Lung (tissue), 17 donors: ENCODE measurements at places on chromosomes 5 and 9. TPM values are rescaled to one million over a fixed set of nuclear protein-coding genes. Genes with fewer than 3 reads are reported as not detected.

- H3K27me3 ChIP-seq: no peaks in the 10 kb centered on the region
- H3K36me3 ChIP-seq: no peaks in the 10 kb centered on the region
- no peak overlapping the region for H3K27ac ChIP-seq
- H3K4me1 ChIP-seq: peaks cover 4% of the 10 kb centered on the region
These were observed 504 bp upstream of the ZNF618 start for GRCh38 chr9:113875459-113876150.

GRCh38 chr9:123027517-123027916, 6.0 kb upstream of the GPR21 start:
- H3K27me3 ChIP-seq: no peaks in the 10 kb centered on the region
- H3K4me1 ChIP-seq: no peaks in the 10 kb centered on the region
- DNase-seq: no peak
- H3K36me3 ChIP-seq: peaks cover 15% of the 10 kb centered on the region

DNA sequence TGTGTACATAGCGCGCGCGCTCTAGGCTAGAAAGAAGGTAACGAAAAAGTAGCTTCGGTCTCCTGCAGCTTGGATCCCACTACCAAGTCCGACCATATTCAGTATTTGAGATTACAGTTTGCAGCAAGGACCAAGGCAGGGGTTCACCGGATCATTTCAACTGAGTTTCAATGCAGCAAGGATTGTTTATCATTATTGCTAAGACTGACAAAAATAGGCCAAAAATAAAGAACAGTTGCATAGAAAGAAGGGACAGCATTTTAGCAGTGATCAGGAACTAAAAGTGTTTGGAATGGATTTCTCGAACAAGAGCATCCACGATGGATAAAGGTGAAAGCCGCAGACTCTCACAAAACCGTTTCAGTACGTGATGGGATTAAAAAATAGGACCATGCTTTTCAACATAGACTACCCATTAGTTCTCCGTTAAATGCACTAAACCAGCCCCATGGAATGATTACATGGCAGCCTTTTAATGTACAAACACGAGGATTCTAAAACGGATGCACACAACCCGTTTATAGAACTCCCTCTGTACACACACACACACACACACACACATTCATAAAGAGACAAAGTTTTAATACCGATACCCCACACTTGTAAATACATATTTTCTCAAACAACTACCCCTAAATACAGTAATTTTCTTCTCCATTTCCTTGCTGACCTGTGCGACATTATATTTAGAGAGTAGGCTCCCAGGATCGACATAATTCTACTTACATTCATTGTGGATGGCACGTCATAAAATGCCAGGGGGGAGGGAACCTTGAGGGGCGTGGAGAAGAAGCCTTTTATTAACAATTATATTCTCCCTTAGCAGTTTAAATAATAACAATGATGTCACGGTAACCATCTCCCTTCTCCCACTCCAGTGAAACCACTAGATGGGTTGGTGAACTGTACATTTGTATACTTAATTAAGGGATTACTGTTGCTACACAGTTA, 197.1 kb downstream of the MEF2C start:
- DNase-seq: no peak
- H3K4me3 ChIP-seq: no peak overlapping the region
- H3K4me1 ChIP-seq: no peaks in the 10 kb centered on the region
- H3K27me3 ChIP-seq: peaks cover 99% of the 10 kb centered on the region
- H3K36me3 ChIP-seq: no peaks in the 10 kb centered on the region
- H3K27ac ChIP-seq: no peak overlapping the region

- H3K27me3 ChIP-seq: no peaks in the 10 kb centered on the region
- no peak overlapping the region for H3K27ac ChIP-seq
- DNase-seq: no peak
- no peaks in the 10 kb centered on the region for H3K4me1 ChIP-seq
These were observed 418.1 kb downstream of the PRR16 start for GRCh38 chr5:120882038-120882775.

DNA sequence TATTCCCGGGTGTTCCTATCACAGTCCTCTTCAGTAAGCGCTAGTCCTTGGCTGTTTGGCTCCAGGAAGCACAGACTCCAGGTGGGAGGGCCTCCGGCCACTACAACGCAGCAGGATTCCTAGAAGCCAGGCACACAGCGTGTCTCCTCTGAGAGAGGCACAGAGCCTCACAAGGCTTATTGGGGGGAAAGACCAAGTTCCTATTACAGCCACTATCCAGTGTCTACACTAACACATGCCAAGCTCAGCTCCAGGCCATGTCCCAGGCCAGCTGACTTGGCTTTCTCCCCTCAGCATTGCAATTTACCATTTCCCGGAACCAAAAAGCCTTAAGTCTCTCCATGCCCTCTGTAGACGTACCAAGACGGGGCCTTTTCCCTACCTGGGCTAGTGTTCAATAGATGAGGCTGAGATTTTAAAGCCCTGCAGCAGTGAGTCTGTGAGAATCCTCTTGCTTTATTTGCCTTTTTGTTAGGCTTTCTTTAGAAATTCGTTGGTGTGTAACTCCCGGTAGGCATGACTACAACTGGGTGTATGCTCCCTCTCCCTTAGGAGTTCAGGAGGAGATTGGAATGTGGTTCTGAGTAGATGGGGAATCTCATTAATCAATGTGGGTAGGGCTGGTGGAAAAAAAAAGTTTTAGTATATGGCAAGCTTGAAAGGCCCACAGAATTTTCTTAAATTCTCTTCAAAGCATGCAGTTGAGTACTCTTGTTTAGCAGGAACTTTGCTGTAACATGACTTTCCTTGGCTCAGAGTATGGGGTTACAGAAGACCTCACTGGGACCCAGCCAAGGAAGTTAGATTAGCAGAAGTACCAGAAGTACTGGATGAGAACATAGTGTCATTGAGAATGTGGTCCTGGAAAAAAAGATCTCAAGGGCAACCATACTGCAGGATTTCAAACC, 84.3 kb upstream of the SLC1A3 start:
- no peak overlapping the region for H3K4me3 ChIP-seq
- DNase-seq: no peak
- no peaks in the 10 kb centered on the region for H3K4me1 ChIP-seq
- H3K36me3 ChIP-seq: no peaks in the 10 kb centered on the region
- H3K27ac ChIP-seq: peak overlapping the region; percentile 14
- H3K27me3 ChIP-seq: no peaks in the 10 kb centered on the region

DNA sequence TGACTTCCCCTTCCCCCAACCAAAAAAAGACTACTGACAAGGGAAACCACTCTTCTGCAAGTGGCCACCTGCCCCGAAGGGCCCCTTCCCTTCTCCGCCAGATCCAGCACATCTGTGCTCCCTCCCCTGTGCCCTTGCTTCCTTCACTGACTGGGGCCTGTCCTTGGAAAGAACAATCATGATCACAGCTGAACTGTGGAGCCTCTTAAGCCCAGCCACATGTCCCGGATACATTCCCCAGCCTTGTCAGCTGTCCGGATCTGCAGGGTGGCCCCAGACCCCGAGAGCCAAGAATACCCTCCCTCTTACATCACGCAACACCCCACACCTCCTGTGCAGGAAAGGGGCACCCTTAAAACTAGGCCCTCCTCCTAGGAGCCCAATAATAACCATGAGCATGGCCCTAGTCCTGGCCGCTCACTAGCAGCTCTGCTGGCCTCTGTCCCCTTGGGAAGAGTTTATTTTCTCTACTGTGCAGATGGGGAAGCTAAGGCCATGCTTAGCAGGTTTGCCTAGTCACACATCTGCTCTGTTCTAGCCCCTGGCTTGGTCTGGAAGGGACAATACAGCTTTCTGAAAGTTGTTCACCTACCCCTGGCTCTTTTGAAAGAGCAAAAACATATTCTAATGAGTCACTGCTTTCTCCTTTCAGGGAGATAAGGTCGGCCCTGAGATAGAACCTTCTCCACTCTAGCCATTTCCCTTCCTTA, 3.8 kb downstream of the SPRY4 start:
- peak overlapping the region; percentile 66 for H3K27ac ChIP-seq
- peak overlapping the region; percentile 34 for H3K4me3 ChIP-seq
- DNase-seq: no peak

- DNase-seq: no peak
- H3K27me3 ChIP-seq: no peaks in the 10 kb centered on the region
- H3K4me1 ChIP-seq: peaks cover 13% of the 10 kb centered on the region
- no peak overlapping the region for H3K4me3 ChIP-seq
- peak overlapping the region; percentile 38 for H3K27ac ChIP-seq
These were observed 106.8 kb downstream of the FRMD3 start for GRCh38 chr9:83431101-83432060.

- DNase-seq: no peak
- no peak overlapping the region for H3K4me3 ChIP-seq
- H3K27ac ChIP-seq: no peak overlapping the region
- no peaks in the 10 kb centered on the region for H3K27me3 ChIP-seq
- H3K4me1 ChIP-seq: no peaks in the 10 kb centered on the region
These were observed 85.8 kb downstream of the PHAX start for GRCh38 chr5:126686451-126687126.

DNA sequence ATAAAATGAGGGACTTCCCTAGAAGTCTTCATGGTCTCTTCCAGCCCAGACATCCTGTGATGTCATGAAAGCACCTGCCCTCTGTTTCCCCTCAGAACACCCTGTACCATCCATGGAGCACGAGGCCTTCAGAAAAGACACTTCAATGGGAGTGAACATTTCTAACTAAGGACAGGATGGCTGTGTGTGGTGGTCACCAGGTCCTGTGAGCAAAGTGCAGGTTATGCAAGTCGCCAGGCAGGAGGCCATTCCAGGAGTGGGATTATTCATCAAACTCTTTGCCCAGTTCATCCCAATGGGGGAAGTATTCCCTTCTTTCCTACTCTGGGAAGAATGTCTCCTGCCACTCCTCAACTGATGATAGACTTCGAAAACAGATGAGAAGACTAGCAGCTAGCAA, 80.5 kb downstream of the SLC1A3 start:
- H3K27ac ChIP-seq: peak overlapping the region; percentile 27
- no peak for DNase-seq
- no peak overlapping the region for H3K4me3 ChIP-seq
- H3K36me3 ChIP-seq: no peaks in the 10 kb centered on the region
- H3K4me1 ChIP-seq: peaks cover 28% of the 10 kb centered on the region

DNA sequence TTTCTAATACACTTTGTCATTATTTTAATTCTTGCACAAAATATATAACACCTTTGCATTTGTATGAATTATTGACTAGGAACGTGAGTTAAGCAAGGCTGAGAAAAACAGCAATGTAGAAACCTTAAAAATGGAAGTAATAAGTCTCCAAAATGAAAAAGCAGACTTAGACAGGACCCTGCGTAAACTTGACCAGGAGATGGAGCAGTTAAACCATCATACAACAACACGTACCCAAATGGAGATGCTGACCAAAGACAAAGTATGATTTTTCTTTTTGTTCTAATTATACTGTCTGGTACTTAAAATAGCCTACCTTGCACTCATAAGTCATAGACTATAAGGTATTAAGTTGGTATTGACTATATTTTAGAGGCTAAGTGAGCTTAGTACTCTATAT, 34.4 kb downstream of the RAD50 start:
- H3K36me3 ChIP-seq: peaks cover 3% of the 10 kb centered on the region
- no peaks in the 10 kb centered on the region for H3K4me1 ChIP-seq
- H3K27me3 ChIP-seq: no peaks in the 10 kb centered on the region
- peak; percentile 16 for DNase-seq

- no peaks in the 10 kb centered on the region for H3K36me3 ChIP-seq
- H3K4me1 ChIP-seq: peaks cover 7% of the 10 kb centered on the region
- no peak overlapping the region for H3K27ac ChIP-seq
- peak; percentile 55 for DNase-seq
- no peak overlapping the region for H3K4me3 ChIP-seq
These were observed 244.3 kb upstream of the WWC1 start for GRCh38 chr5:168047043-168047668.

GRCh38 chr5:69288688-69289087, 43.9 kb downstream of the CCDC125 start:
- H3K36me3 ChIP-seq: peaks cover 5% of the 10 kb centered on the region
- no peak overlapping the region for H3K27ac ChIP-seq
- H3K4me1 ChIP-seq: no peaks in the 10 kb centered on the region

GRCh38 chr5:53233645-53234405, 124.3 kb upstream of the MOCS2 start:
- H3K27ac ChIP-seq: no peak overlapping the region
- no peaks in the 10 kb centered on the region for H3K27me3 ChIP-seq
- H3K4me3 ChIP-seq: no peak overlapping the region
- DNase-seq: no peak
- H3K4me1 ChIP-seq: no peaks in the 10 kb centered on the region

DNA sequence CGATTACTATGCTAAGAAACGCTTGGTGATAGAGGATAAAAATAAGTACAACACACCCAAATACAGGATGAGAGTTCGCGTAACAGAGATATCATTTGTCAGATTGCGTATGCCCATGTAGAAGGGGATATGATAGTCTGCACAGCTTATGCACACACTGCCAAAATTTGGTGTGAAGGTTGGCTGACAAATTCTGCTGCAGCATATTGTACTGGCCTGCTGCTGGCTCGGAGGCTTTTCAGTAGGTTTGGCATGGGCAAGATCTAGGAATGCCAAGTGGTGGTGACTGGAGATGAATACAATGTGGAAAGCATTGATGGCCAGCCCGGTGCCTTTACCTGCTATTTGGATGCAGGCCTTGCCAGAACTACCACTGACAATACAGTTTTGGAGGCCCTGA, 208.4 kb downstream of the PDZD2 start:
- H3K27me3 ChIP-seq: no peaks in the 10 kb centered on the region
- H3K4me1 ChIP-seq: no peaks in the 10 kb centered on the region
- no peaks in the 10 kb centered on the region for H3K36me3 ChIP-seq
- no peak overlapping the region for H3K4me3 ChIP-seq
- DNase-seq: peak; percentile 35
- no peak overlapping the region for H3K27ac ChIP-seq

Gene RACK1
- 2,994 TPM for total RNA-seq

Gene SLC25A48
- total RNA-seq: not detected

Gene PCDHGB1
- total RNA-seq: 2.4 TPM

Gene ANKDD1B
- 9.4 TPM for total RNA-seq

Gene PCDHGA10
- 12.9 TPM for total RNA-seq

Gene SLC6A18
- not detected for total RNA-seq

Gene ENTPD2
- 3.2 TPM for total RNA-seq

Gene TMEFF1
- 0.71 TPM for total RNA-seq
